ENCODE measurements at places on chromosomes 7 and 10. TPM values are rescaled to one million over a fixed set of nuclear protein-coding genes. Genes with fewer than 3 reads are reported as not detected.
A peak's percentile ranks its signal among the peaks of the same experiment; 100 is the strongest.

GRCh38 chr10:124318811-124319210 lies 99.9 kb downstream of the OAT start:
- H3K4me3 ChIP-seq: no peak overlapping the region
- DNase-seq: no peak
- H3K4me1 ChIP-seq: no peaks in the 10 kb centered on the region
- no peaks in the 10 kb centered on the region for H3K36me3 ChIP-seq
- H3K27ac ChIP-seq: no peak overlapping the region

DNA sequence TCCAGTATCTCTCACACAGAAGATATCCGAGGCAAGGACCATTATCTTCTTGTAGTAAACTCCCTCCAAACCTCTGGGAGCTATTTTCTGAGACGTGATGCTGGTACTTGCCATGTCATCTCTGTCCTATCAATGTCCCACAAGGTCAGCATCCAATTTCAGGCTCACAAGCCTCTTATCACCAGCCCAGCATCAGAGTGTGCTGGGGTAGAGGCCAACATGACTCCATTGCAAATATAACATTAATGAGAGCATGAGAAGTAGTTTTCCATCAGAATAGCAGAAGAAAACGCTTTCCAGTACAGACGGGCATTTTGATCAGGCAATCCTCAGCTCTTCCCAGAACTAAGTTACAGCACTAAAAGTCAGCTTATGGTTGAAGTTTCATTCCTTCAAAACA lies 5.6 kb downstream of the MORN4 start:
- no peak overlapping the region for H3K4me3 ChIP-seq
- H3K27me3 ChIP-seq: no peaks in the 10 kb centered on the region
- no peak for DNase-seq
- H3K36me3 ChIP-seq: no peaks in the 10 kb centered on the region
- no peaks in the 10 kb centered on the region for H3K4me1 ChIP-seq

- no peak overlapping the region for H3K27ac ChIP-seq
- no peak for DNase-seq
- no peak overlapping the region for H3K4me3 ChIP-seq
- H3K27me3 ChIP-seq: no peaks in the 10 kb centered on the region
- no peaks in the 10 kb centered on the region for H3K36me3 ChIP-seq
These were observed 75.8 kb downstream of the OR13A1 start for GRCh38 chr10:45239642-45240041.

- H3K27ac ChIP-seq: no peak overlapping the region
- H3K4me1 ChIP-seq: peaks cover 19% of the 10 kb centered on the region
- H3K4me3 ChIP-seq: no peak overlapping the region
- no peaks in the 10 kb centered on the region for H3K36me3 ChIP-seq
- no peak for DNase-seq
- no peaks in the 10 kb centered on the region for H3K27me3 ChIP-seq
These were observed 35.3 kb downstream of the VSTM4 start for GRCh38 chr10:49080071-49080470.

DNA sequence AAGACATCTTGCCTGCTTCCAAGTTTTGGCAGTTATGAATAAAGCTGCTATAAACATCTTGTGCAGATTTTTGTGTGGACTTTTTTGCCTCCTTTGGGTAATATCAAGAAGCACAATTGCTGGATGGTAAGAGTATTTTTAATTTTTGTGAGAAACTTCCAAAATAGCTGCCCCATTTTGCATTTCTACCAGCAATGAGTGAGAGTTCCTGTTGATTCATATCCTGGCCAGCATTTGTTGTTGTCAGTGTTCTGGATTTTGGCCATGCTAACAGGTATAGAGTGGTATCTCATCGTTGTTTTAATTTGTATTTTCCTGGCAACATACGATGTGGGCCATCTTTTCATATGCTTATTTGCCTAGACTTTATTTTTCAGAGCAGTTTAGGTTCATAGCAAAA lies 53.9 kb downstream of the BTAF1 start:
- H3K36me3 ChIP-seq: peaks cover 14% of the 10 kb centered on the region
- H3K27ac ChIP-seq: no peak overlapping the region
- H3K4me1 ChIP-seq: peaks cover 27% of the 10 kb centered on the region
- DNase-seq: no peak

DNA sequence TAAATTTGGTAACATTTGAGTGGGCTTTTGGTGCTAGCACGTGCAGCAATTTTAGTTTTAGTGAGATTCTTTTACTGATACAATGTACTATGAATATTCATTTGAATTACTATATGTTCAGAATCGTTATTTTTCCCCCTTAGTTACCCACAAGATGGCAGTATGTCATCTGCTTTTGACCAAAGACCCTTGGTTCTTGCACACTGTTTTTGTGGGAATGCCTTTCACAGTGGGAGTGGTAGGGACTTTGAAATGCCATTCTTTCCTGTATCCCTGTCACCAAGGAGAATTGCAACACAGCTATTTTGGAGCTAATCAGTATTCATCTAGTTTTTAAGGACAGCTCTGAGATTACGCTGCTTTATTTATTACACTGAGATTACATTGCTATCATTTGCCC lies 40.6 kb downstream of the SEC23IP start:
- peak; percentile 67 for DNase-seq
- H3K27me3 ChIP-seq: no peaks in the 10 kb centered on the region
- no peak overlapping the region for H3K4me3 ChIP-seq
- no peak overlapping the region for H3K27ac ChIP-seq

- peak overlapping the region; percentile 80 for H3K27ac ChIP-seq
- H3K4me3 ChIP-seq: peak overlapping the region; percentile 88
- H3K27me3 ChIP-seq: no peaks in the 10 kb centered on the region
- peak; percentile 90 for DNase-seq
These were observed 985 bp upstream of the ETV1 start for GRCh38 chr7:13990319-13990983.

- H3K4me3 ChIP-seq: no peak overlapping the region
- no peak overlapping the region for H3K27ac ChIP-seq
- H3K36me3 ChIP-seq: no peaks in the 10 kb centered on the region
These were observed 15.6 kb upstream of the RTKN2 start for GRCh38 chr10:62284221-62284620.

- H3K27me3 ChIP-seq: no peaks in the 10 kb centered on the region
- H3K4me3 ChIP-seq: no peak overlapping the region
These were observed 16.9 kb upstream of the OTUD1 start for GRCh38 chr10:23422003-23422411.

DNA sequence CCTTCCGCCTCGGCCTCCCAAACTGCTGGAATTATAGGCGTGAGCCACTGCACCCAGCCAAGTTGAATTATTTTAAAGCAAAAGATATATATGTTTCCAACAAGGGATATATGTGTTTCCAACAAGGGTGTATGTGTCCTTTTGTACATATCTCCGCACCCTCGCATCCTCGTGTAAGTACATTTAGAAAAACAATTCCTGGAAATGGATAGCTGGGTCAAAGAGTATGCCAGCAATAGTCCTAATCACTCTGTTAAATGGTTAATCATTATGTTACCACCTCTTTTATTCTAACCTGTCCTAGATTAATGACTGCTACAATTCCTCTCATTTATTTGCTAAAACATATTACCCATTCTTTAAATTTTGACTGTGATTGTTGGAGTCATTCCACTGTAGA lies 28.0 kb downstream of the OR9A2 start:
- no peaks in the 10 kb centered on the region for H3K36me3 ChIP-seq
- no peaks in the 10 kb centered on the region for H3K4me1 ChIP-seq
- H3K27me3 ChIP-seq: no peaks in the 10 kb centered on the region

DNA sequence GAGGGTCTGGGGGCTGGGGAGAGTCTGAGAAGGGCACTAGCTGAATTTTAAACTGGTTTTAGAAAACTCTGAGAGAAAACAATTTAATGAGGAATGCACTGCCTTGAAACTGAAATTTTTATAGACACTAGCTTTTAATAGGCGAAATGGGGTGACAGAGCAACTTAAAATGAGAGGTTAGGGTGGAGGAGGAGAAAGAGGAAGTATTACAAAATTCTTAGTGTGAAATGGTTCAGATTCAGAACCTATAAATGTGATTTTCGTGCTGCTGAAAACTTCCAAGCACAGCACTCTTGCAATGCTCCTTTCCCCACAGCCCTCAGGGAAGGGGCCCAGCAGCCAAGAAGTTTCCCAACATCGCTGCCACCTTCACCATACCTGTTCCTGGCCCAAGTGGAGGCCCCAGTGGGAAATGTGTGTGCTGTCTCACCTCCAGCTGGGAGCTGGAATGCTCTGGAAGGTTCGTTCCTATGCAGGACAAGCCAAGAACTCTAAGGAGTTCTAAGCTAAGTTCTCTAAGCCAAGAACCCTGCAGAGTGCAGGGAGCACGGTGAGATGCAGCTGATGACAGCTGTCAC lies 60.0 kb downstream of the ATXN7L1 start:
- peaks cover 2% of the 10 kb centered on the region for H3K4me1 ChIP-seq
- H3K27me3 ChIP-seq: no peaks in the 10 kb centered on the region
- no peak for DNase-seq
- H3K4me3 ChIP-seq: no peak overlapping the region

DNA sequence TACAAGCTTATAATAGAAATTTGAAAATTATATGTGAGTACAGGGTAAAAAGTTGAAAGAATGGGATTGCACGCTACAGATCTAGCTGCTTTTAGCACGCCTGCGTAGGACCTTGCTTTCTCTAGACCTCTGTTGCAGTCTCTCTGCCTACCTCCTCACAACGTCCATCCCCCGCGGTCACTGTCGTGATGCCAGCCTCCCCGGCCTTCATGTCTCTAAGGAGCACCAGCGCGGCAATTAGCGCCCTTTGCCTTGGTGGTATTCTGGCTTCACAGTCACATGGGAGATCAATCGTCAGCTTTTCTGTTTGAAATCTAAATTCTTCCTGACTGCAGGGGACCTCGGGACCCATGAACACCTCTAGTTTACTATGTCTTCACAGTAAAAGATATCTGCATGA lies 131.3 kb downstream of the EGFR start:
- no peak for DNase-seq
- no peaks in the 10 kb centered on the region for H3K36me3 ChIP-seq
- no peaks in the 10 kb centered on the region for H3K4me1 ChIP-seq
- H3K27me3 ChIP-seq: no peaks in the 10 kb centered on the region

DNA sequence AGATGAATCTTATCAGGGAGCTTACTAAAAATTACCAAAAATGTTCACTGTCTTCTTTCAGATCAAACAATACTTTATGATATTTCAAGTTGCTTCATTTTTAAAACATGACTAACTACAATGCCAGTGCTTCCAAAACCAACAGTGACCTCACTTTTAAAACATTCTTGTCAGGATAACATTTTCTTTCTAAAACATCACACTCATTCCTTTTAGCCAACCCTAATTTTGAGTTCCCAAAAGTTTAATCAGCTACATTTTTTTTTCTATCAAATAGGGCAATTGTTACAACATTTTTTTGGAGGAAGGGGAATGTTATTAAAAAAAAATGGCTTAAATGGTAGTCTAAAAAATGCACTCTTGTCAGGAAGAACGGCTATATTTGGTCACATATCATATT lies 37.3 kb downstream of the RTKN2 start:
- no peaks in the 10 kb centered on the region for H3K36me3 ChIP-seq
- H3K27me3 ChIP-seq: no peaks in the 10 kb centered on the region
- H3K4me1 ChIP-seq: no peaks in the 10 kb centered on the region
- H3K27ac ChIP-seq: no peak overlapping the region
- H3K4me3 ChIP-seq: no peak overlapping the region
- no peak for DNase-seq

GRCh38 chr7:100983451-100984187 lies 14.3 kb downstream of the MUC12 start:
- H3K4me3 ChIP-seq: no peak overlapping the region
- no peaks in the 10 kb centered on the region for H3K36me3 ChIP-seq
- H3K27ac ChIP-seq: no peak overlapping the region
- H3K27me3 ChIP-seq: no peaks in the 10 kb centered on the region

DNA sequence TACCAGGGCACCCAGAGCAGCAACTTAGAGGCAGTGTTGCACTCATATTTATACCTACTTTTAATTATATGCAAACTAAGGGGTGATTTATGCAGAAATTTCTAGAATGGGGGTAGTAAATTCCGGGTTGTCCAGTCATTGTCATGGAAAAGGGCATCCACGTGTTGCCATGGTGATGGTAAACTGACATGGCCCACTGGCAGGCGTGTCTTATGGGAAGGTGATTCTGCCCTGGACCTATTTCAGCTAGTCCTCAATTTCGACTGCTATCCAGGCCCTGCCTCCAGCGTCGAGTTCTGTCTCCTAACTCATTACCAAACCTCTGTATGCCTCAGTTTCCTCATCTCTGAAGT lies 12.8 kb downstream of the SNX8 start:
- no peak for DNase-seq
- H3K36me3 ChIP-seq: no peaks in the 10 kb centered on the region
- H3K4me1 ChIP-seq: no peaks in the 10 kb centered on the region
- H3K4me3 ChIP-seq: no peak overlapping the region

- no peak overlapping the region for H3K4me3 ChIP-seq
- no peaks in the 10 kb centered on the region for H3K27me3 ChIP-seq
- DNase-seq: no peak
- H3K36me3 ChIP-seq: no peaks in the 10 kb centered on the region
- no peaks in the 10 kb centered on the region for H3K4me1 ChIP-seq
These were observed 162.4 kb upstream of the MEOX2 start for GRCh38 chr7:15848901-15849300.

GRCh38 chr7:40675741-40676140 lies 540.9 kb downstream of the SUGCT start:
- no peak for DNase-seq
- H3K27me3 ChIP-seq: no peaks in the 10 kb centered on the region
- H3K36me3 ChIP-seq: no peaks in the 10 kb centered on the region
- H3K27ac ChIP-seq: no peak overlapping the region
- peaks cover 8% of the 10 kb centered on the region for H3K4me1 ChIP-seq
- H3K4me3 ChIP-seq: no peak overlapping the region

DNA sequence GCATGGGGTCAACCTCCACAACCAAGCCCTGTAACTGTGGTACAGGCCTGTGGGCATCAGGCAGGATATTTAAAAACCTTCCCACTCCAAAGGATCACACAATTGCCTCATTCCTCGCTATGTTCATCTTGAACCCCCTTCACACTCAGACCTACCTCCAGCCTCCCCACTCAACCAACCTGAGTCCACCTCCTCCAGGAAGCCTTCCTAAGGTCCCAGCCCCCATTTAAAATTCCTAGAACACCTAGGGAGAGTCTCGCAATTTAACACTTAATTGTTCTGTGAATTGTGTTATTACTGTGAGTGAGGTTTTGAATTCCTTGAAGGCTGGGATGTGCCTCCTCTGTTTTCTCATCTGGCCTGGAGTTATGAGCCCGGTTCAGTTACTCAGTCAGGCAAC lies 93.1 kb upstream of the SMNDC1 start:
- no peaks in the 10 kb centered on the region for H3K27me3 ChIP-seq
- no peak overlapping the region for H3K4me3 ChIP-seq
- no peak for DNase-seq
- H3K4me1 ChIP-seq: peaks cover 20% of the 10 kb centered on the region
- H3K27ac ChIP-seq: peak overlapping the region; percentile 57

GRCh38 chr10:77641788-77642397 lies 4.3 kb upstream of the KCNMA1 start:
- no peaks in the 10 kb centered on the region for H3K36me3 ChIP-seq
- H3K4me3 ChIP-seq: no peak overlapping the region

- H3K27ac ChIP-seq: peak overlapping the region; percentile 82
- peak; percentile 94 for DNase-seq
- no peaks in the 10 kb centered on the region for H3K27me3 ChIP-seq
- H3K36me3 ChIP-seq: no peaks in the 10 kb centered on the region
- peaks cover 25% of the 10 kb centered on the region for H3K4me1 ChIP-seq
- no peak overlapping the region for H3K4me3 ChIP-seq
These were observed 140.1 kb downstream of the GLI3 start for GRCh38 chr7:42096681-42097561.

GRCh38 chr7:92135052-92135889 lies 994 bp upstream of the CYP51A1 start:
- peak overlapping the region; percentile 66 for H3K4me3 ChIP-seq
- peaks cover 3% of the 10 kb centered on the region for H3K36me3 ChIP-seq
- H3K27ac ChIP-seq: peak overlapping the region; percentile 98
- H3K4me1 ChIP-seq: peaks cover 16% of the 10 kb centered on the region

Gene GOLGA7B
- 0.19 TPM for polyA plus RNA-seq

Gene PVRIG
- 2.3 TPM for polyA plus RNA-seq

Gene IL6
- not detected for polyA plus RNA-seq

Gene ACSL5
- 0.31 TPM for polyA plus RNA-seq

Gene ACTR1A
- polyA plus RNA-seq: 165 TPM

Gene GJD4
- not detected for polyA plus RNA-seq

All from cardiac muscle cell (in vitro differentiated cells and primary cell).